ENCODE measurements at places on chromosomes 3 and 15.

- peak; percentile 97 for DNase-seq
Measured at GRCh38 chr3:31077021-31077601, 182.7 kb upstream of the GADL1 start.

- no peak for DNase-seq
Measured at GRCh38 chr3:153903430-153903829, 217.8 kb upstream of the ARHGEF26 start.

GRCh38 chr15:76533995-76534394 is 197.4 kb downstream of the ISL2 start:
- DNase-seq = no peak

GRCh38 chr3:74611206-74611605 is 3.3 kb downstream of the CNTN3 start:
- no peak for DNase-seq

- no peak for DNase-seq
Measured at GRCh38 chr3:127260826-127261555, 26.9 kb downstream of the PRR20G start.

DNA sequence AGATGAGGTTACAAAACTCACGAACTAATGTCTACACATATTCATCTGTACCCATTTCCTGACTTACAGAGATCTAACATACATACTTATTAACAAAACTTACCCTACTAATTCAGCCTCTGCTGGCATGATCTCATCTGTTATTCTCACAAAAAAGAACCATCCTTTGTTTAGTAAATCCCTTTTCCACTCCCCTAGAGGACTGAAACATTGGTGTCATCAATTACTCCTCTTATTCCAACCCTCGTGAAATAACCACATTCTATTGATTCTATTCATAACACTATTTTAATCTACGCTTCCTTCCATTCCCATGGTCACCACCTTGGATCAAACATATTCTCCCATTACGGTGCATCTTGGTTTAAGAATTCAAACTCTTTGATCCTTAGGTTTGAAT is 505.9 kb downstream of the SI start:
- DNase-seq = no peak

DNA sequence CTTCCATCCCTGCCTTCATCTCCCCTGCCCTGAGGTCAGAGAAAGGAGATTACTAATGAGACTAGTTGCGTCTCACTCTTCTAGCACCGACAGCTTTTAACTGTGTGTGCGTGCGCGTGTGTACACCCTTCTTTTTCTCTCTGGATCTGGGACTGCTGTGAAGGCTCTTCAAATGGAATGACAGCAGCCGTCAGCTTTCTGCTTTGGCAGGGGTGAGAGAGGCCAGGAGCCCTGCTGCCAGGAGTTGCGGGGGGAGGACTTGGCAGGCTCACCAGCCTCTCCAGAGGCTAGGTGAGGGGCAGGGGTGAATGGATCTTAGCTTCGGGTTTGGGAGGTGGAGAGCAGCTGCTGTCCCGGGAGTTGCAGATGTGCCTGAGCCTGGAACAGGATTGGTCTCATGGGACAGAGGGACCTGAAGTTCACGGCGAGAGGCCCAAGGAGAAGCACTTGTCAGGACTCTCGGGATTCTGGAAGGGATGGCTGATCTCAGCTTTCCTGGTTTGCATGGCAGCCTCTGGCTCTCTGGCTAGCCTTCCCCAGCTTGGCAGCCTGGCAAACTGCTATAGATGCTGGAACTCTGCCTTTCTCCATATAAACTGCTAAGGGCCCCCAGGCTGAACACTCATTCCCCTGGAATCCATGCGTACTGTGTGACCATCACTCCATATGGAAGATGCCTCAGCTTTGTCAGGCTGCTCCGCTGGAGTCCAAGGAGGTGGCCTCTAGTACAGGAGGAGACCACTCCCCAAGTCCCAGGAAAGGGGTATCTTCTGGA is 16.6 kb downstream of the TEX264 start:
- DNase-seq = no peak

- no peak for DNase-seq
Measured at GRCh38 chr15:100430411-100430810, 88.6 kb upstream of the ADAMTS17 start.

DNA sequence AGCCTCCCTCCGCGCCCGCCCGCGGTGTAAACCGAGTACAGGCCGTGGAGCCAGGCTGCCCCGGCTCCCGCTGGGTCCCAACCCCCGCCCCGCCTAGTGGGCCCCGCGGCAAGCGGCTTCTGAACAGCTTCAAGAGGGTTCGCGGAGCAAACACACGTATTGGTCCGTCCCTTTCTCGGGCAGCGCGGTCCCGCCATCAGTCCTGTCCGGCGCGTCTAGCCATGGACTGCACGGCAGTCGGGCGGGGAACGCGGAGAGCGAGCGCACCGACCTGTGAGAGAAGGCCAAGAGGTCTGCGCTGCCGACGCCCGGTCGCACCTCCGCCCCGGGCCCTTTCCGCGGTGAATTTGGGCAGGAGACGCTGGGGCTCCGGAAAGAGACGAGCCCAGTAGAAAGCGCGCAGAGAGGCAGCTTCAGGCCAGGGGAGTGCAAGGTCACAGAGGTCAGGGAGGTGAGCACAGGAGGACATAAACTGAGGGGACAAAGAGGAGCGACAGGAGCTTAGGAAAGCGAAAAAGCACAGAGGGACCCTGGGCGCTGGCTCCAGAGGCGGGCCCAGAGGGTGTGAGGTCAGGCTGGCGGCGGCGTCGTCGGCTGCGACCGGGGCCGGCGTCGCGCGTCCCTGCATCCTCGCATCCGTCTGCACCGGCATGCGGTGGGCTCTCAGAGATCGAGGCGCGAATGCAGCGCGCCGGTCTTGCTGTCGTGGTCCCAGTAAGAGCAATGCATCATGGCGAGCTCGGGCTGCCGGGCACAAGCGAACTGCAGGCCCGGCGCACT is 1.8 kb downstream of the FOXL2 start:
- no peak for DNase-seq

DNA sequence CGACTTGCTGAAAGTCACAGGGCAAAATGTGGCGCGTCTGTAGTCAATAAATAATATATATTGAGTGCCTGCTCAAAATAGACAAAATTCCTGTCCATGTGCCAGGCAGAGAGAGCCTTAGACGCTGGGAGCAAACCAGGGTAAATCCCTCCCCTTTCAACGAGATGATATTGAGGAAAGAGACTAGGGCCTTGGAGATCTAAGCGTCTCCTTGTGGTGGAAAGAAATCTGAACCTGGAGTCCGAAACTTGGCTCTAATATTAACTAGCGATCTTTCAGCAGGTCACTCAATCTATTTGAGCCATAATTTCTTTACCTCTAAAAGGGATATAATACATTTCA is 348 bp upstream of the DPP8 start:
- DNase-seq = no peak

DNA sequence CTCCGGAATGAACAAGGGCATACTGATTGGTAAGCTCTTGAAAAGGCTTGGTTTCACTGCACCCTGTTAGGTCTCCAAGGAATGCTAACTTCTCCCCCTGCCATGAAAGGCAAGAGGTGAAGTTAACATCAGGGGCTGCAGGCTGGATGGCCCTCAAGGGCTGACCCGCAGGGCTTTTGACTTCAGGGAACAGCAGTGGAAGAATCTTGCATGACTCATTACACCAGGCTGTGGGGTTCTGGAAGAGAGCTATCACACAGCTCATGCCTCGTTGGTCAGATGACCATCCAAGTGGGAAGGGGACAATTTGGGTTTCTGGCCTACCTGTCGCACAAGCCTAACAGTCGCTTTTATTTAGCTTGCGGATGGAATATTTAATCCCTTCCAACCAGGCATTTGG is 23.6 kb upstream of the ATG7 start:
- DNase-seq = no peak

DNA sequence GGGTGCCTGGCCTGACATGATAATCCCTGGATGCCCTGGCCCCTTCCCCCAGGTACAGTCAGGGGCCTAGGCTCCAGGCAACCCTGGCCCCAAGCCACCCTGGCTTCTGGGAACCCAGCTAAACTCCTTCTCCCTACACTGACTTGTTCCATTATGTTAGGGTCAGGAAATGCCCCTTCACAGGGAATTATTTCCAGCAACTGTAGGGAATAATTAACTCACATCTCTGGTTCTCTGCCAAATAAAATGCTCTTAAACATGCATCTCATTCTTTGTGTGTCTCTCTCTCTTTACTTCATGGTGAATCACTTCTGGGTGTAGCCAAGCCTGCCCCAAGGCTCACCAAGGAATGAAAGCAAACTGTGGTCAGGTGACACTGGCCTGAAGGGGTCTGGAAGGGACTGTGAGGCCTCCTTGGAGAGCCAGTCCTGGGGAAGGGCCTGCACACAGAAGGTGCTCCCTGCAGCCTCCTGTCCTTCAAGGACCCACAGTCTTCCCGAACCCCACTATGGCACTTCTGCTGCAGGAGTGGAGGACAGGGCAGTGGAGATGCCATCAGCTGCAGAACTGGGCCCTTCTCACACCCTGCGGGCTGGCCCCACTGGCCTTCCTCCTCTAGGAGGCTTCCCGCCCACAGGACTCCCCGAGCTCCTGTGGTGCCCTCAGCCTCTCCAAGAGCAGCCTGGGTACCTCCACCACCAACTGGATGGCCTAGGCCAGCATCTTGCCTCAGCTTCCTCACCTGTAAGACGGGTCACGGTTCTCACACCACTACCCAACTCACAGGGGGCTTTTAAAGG is 17.6 kb downstream of the TKT start:
- peak; percentile 77 for DNase-seq

DNA sequence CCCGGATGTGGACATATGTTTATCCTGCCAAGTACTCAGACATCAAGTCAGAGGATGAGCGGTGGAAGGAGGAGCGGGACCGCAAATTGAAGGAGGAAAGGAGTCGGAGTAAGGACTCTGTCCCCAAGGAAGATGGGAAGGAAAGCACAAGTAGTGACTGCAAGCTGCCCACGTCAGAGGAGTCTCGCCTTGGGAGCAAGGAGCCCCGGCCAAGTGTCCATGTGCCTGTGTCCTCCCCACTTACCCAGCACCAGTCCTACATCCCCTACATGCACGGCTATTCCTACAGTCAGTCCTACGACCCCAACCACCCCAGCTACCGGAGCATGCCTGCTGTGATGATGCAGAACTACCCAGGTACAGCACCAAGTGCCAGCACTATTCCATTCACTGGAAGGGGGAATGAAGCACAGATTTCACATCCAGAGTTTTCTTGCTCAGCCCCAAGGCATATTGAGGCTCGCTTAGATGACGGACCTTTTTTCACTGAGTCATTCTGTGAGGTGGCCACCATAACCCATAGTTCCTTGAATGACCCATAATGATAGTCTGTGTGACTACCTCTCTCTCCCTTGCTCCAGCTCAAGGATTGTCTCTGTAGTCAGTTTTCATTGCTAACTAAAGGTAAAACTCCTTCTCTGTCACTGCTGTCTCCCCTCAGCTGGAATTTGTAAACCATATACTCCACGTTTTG is 97.1 kb downstream of the RBPMS2 start:
- no peak for DNase-seq

GRCh38 chr3:65924762-65925161 is 114.0 kb downstream of the MAGI1 start:
- DNase-seq = no peak

DNA sequence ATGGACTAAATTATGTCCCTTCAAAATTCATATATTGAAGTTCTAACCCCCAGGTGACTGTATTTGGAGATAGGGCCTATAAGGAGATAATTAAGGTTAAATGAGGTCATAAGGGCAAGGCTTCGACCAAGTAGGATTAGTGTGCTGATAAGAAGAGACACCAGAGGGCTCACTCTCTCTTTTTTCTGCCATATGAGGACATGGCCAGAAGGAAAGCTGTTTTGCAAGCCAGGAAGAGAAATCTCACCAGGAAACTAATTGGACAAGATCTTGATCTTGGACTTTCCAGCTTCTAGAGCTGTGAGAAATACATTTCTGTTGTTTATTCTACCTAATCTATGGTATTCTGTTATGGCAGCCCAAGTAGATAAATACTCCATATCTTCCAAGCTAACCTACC is 503.6 kb upstream of the NAALADL2 start:
- DNase-seq = no peak

GRCh38 chr3:57779666-57780065 is 23.6 kb downstream of the SLMAP start:
- DNase-seq = no peak

DNA sequence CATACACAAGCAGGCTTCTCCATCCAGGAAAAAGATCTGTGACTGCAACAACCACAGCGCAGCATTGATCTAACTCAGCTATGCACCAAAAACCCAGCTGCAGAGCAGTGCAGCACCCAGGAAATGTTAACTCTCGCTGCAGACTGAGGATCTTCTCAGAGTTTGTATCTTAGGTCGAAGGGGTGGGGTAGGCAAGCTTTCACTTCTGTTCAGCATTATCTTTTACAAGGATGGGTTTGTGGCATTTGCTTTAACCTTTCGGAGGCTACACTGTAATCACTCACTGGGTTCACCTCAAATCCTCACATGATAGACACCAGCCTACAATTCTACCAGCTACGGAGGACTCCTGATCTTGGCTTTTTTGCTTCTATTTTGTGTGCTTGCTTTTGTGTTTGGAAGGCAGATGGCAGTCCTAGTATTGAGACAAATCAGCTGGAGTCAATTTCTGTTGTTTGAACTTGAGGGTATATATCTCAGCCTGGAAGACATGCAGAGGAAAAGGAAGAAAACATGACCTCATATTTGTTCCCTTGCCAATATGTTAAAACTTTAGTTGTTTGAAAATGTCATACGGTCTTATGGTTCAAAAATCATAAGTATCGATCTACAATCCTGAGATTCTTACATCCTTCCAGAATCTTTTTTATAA is 25.2 kb downstream of the LRRK1 start:
- DNase-seq = no peak

DNA sequence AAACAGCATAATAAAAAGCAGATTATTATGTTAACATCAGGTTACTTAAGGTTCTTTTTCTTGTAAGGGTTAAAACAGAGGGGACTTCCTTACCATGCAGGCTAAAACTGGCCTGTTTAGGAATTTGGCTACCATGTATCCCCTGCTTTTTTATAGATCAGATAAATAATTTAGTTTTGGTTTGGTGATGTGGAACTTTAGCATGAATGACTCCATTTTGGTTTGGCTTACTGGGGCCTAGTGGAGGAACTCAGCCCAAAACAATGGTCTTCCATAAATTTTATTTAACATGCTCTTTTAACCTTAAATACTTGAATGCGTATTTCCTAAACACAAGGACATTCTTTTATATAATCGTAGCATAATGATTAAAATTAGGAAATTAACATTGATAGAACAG is 18.9 kb downstream of the GALK2 start:
- DNase-seq = no peak

DNA sequence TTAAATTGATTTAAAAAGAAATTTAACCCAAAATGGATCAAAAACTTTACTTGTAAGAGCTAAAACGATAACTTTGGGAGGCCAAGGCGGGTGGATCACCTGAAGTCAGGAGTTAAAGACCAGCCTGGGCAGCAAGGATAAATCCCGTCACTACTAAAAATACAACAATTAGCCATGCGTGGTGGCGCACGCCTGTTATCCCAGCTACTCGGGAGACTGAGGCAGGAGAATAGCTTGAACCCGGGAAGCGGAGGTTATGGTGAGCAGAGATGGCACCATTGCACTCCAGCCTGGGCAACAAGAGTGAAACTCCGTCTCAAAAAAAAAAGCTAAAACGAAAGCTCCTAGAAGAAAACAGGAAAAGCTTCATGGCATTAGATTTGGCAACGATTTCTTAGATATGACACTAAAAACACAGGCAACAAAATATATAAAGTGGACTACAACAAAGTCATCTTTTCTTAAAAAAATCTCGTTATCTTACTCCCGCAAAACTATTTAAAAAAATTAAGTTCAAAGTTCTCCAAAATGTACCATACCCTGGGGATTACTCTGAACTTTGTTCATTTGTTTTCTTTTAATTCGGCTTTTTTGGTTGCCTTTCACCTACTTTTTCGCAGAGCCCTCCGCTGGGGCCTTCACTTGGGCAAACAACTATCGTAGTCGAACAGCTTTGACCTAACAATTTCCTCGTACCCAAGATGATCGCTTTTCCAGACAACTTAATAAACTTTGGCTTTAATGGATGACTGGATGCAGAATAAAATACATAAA is 2.9 kb downstream of the HDDC3 start:
- no peak for DNase-seq

All from epithelial cell of prostate (primary cell).